Dermis microvascular lymphatic vessel endothelial cell (primary cell): ENCODE measurements at places on chromosomes 11 and 22.

DNA sequence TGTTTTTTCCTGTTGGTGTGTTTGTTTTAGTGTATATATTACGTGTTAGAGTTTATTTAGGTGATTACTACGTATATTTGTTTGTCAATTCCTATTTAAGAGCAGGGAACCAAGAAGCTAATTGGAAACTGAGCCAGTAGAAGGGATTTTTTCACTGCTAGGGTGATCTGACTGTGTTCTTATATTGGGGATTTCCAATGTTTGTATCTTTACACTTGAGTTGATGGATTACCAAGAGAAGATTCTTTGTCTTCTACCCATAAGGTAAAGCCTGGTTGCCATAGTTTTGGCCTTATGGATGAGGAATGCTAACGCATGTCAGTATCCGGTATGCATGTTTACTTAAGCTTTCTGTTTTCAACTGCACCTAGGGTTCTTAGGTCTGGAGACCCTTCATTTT is 35.6 kb downstream of the SIK2 start:
- no peak for DNase-seq

- no peak for DNase-seq
Measured at GRCh38 chr22:17260298-17260697, 41.1 kb upstream of the ADA2 start.

DNA sequence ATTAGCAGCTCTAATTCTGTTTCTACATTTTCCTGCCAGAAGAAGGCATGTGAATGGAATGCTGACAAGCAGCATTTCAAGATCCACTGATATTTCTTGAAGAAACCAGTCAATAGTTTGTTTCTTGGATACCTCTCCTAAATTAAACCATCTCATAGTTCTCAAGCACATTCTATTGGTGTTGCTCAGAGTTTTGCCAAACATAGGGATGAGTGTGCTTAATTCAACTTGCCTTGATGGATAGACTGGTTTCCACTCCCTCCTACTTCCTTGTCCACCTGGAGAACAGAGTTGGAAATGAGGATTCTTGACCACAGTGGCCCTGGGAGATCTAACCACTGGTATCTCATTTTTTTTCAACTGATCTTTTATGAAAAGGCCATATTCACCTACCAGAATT is 29.8 kb upstream of the DDX10 start:
- no peak for DNase-seq

- DNase-seq: no peak
Measured at GRCh38 chr22:24033731-24034130, 22.6 kb downstream of the CABIN1 start.

DNA sequence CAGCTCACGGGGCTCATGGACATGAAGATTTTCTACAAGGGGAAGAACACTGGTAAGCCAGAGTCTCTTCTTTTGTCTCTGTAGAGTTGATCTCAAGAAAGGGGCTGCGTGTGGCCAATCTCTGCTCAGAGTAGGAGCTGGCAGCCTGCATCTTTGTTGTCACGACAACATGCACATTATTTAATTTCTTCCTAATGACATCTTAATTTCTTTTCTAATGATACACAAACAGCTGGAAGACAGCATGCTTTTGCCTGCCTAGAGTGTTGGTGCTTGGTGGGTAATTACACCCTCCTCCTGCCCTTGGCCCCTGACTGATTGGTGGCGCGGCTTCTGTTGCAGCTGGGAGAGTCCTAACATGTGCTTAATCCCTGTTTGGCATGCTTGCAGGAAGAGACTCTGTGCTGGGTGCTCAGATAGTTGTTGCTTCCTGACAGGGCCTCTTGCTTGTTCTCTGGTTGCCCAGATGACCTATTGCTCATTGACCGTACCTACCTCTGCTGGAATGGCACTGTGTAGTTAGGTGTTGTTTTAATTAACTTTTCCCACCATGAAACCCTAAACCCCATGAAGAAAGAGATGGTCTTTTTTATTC is 106.9 kb upstream of the SORL1-AS1 start:
- no peak for DNase-seq

DNA sequence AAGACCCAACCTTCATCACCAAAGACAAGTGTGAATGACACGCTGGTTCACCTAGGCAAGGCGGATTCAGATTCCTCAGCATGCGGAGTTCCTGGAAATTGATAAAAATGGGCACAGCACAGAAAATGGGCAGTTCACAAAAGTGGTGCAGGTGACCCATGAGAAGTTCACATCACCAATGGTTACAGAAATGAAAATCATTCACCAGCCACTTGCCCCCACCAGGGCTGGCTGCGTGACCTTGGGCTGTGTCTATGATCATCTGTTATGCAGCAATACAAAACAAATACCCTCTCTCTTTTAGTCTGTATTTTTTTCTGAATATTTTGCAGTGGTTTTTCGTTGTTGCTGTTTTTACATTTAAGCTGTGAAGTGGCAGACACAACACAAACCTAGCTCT is 415.9 kb downstream of the TBC1D22A start:
- DNase-seq: no peak

DNA sequence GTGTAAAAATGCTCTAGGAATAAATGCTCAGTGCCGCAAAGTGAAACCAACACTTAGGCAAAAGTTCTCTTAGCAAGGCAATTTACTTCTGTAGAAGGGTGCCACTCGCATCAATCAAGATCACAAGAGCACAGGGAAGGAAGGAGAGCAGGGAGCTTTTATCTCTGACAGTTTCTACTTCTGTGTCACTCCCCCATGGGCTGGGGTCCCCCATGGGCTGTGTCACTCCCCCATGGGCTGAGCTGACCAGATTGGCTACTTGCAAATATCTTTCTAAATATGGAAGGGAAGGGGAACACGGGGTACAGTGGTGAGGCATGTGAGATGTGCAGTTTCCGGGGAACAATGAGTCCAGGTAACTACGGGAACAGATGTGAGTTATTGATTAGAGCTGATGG is 397 bp downstream of the OR52N2 start:
- no peak for DNase-seq

- no peak for DNase-seq
Measured at GRCh38 chr11:120548682-120549209, 37.2 kb downstream of the GRIK4 start.

- no peak for DNase-seq
Measured at GRCh38 chr22:31162015-31162765, 2.2 kb downstream of the RNF185 start.

DNA sequence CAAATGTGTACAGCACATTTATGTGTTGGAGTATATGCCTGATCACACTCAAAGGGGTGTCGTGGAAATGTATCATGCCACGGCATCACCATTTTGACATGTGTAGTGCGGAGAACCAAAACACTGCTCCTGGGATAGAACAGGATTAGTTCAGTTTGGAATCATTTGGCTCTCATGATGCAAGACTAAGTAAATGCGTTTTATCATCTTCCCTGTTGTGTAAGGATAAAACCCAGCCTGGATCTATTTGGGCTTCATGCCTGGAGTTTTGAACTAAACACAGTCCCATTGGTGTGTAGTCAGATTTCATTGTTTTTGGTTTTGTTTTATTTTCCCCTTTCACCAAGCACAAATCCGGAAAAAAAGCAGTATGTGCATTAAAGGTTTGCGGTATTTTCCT is 574.3 kb downstream of the NTM start:
- DNase-seq: no peak
